Cortex of kidney (tissue), 1 donor: ENCODE measurements at places on chromosomes 1 and 21.

DNA sequence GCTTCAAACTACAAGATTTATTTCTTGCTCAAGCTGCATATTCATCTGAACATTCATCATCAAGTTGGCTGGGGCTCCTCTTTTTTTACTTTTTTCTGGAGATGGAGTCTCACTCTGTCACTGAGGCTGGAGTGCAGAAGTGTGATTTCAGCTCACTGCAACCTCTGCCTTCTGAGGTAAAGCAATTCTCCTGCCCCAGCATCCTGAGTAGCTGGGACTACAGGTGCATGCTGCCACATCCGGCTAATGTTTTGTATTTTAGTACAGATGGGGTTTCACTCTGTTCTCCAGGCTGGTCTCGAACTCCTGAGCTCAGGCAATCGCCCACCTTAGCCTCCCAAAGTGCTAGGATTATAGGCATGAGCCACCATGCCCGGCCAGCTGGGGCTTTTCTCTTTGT is 88.3 kb upstream of the C1orf105 start:
- DNase-seq: no peak

DNA sequence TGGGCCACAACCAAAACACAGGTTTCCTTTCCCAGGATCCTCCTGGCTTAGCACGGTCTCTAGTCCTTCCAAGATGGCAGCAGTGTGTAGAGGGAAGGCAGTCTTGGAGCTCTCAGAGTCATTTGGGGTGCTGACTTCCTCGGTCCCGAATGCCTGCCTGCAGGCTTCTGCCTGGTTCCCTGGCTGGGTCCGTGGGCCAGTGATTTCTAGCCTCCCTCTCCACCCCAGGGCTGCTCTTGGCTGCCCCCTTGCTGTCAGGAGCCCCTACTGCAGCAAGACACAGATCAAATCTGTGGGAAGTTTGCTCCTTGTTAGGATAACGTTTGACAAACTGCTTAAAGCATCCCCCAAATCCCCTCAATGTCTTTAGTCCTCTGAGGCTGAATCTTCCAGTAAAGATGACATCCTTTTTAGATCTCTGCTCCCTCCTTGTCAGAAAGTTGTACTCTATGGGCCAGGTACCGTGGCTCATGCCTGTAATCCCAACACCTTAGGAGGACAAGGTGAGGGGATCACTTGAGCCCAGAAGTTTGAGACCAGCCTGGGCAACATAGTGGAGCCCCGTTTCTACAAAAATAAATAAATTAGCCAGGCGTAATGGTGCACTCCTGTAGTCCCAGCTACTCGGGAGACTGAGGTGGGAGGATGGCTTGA is 272.5 kb downstream of the RRAGC start:
- no peak for DNase-seq

- DNase-seq: no peak
Observed at GRCh38 chr1:47432071-47433036, 5.5 kb upstream of the FOXD2 start.

DNA sequence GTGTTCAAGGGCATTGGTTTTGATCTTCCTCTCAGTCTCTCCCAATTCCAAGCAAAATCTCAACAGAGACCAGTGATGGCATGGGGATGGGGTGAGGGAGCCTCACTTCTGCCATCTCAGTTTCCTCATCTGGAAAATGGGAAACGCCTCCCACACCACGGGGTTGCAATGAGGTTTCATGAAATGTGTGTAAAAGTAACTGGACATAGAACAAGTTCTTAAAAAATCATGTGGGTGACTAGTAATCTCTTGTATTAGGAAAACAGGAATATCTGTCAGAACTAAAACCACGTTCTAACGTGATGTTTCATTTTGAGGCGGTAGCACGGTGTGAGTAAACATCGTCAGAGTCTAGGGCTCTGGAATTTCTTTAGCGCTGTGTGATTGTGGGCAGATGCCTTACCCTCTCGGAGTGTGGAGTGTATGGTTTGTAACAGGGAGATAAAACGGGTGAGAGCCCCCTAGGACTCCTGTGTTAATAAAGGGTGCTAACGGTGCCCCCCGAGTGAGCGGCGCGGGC is 55.5 kb upstream of the DNAJC6 start:
- no peak for DNase-seq

DNA sequence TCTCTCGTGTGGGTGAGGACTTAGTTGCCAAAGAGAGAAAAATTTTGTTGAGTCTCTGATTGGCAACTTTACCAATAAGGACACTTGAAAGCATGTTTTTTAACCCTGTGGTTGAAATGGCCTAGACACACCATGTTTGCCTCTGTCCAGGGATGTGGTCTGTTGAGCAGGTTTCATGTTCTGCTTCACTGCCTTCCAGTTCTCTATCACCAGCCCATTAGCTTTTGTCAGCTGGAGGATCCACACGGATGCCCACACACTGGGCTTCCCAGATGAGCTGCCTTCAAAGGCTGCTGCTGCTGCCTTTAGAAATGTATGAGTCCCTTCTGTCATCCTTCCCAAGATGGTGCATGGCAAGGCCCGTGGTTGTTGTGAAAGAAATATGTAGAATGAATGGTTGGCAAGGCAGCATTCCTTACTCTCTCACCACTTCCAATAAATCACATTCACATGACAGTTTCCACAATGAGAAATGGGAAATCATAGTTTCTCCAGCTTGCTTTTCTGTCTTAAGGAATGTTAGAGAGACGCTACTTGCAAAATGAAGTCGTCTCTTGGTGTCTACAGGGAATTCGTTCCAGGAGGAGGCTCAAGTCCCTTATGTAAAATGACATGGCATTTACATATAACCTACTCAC is 108.2 kb upstream of the SLC35F3 start:
- no peak for DNase-seq

GRCh38 chr1:180311011-180311730 is 81.1 kb downstream of the LHX4 start:
- no peak for DNase-seq

GRCh38 chr1:162500805-162501204 is 3.2 kb downstream of the UHMK1 start:
- DNase-seq: no peak

DNA sequence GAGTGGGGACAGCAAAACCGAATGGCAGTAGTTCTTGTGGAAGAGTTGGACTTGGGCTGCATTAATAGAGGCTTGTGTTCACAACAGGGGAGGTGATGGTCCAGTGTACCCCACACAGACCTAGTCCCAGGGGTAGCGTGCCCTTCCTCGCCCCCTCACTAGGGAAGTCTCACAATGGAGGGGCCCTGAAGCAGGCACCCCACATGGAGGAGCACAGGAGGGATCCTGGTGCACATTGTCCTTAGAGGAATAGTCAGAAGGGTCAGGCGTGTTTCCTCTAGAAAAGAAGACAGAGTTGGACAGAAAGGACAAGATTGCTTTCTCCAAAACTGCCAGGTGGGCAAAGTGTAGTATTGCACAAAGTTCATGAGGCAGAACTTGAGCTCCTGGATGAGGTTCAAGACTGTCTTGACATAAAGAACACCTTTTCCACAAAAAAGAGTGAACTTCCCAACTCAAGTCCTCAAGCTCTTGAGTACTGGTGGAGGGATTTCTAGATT is 23.3 kb downstream of the ETNK2 start:
- no peak for DNase-seq

DNA sequence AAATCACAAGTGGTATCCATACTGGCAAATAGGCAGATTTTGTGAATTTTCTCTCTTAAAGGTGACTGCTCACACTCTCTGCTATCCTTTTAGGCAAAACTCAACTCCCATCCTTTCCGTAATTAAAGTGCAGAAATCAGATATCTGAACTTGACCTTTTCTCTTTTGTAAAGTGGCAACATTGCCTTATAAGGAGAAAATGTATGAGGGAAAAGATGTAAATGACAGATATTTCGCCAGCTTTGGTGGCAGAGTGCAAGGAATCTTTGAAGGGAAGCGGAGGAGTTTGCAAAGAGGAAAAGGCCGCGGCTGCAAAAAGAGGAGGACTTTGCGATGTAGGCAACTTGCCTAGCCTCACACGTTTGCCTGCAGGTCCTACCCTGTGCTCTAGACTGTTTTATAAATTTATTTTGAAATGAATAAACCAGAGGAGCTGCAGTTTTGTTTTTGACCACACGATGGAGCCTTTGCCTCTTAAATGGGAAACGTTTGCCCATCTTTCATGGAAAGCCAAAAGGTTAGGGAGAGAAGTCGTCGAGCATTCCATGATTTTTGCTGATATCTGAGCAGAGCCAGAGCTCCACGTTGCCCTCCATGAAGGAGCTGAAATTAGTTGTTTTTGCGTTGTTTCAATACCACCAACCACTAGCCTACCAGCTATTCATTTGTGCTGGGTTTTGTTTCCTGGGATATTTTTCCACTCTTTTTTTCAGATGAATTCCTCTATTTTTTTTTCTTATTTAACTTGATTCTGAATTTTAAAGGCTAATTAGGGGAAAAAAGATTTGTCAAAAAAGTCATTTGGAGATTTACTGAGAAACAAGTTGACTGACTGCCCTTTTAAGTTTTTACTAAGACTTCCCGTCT is 242.3 kb downstream of the LMX1A start:
- no peak for DNase-seq

DNA sequence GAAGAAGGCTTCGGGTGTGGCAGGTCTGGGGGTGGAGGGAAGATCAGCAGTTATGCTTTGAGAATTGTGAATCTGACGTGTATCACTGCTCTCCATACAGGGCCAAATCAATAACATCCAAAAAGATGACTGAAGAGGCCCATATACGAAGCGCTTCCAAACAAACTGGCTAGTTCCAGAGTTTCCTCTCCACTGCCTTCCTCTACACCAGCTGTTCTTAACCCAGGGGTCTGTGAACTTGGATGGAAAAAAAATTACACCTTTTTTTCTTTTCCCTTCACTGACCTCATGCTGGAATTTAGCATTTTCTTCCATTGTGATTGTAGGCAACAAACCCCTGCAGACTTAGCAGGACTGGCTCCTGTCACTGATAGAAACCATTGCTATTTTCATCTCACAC is 77.1 kb upstream of the NBL1 start:
- DNase-seq: no peak

- no peak for DNase-seq
Observed at GRCh38 chr1:184034761-184035379, 2.7 kb downstream of the COLGALT2 start.

GRCh38 chr1:228295201-228295600 is 87.4 kb downstream of the OBSCN start:
- no peak for DNase-seq

- DNase-seq: no peak
Observed at GRCh38 chr1:229186373-229187056, 84.4 kb upstream of the RAB4A start.

DNA sequence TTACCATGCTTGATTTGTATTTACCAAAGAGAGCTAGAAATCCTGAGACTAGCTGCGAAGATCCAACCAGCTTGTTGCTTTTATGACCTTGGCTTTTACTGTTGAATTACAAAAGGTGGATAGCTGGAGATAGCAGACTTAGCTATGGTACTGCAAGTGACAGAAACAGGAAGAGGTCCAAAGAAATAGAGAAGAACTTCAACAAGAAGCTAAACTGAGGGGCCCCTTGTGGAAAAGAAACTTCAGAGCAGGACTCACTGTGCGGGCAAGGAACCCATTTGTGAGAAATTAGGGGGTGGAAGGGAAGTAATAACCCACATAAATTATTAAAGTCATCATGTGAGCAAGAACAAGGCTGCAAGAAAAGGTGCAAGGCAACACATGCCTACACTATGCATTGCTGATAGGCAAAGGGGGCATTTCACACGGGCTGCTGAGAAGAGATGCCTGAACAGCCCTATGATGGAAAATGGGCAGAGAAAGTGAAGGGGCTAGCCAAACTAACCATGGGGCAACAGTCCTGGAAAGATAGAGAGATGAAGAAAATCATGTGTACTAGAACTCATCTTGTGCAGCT is 116.6 kb upstream of the PRDX6 start:
- no peak for DNase-seq

DNA sequence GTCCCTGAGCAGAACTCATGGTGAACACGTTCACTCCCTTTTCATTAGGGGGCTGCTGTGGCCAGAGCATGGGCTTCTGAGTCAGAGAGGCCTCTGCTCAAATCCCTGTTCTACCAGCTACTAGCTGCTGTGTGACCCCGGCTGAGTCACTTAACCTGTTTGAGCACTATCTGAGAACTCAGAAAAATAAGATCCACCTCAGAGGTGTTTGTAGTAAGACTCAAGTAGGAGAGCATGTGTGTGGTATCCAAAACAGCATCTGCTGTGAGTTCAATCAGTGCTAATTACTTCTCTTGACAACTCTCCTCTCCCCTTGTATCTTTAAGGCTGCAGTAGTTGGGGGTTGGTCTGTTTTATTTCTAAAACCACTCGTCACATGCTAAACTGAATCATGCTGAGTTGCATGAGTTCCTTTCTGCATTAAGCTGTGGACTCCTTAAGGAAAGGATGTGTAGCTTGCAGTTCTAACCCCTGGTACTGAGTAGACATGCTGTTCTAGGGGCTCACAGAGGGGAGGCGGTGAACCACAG is 39.7 kb upstream of the JUN start:
- no peak for DNase-seq

- no peak for DNase-seq
Observed at GRCh38 chr21:32585970-32586369, 647 bp upstream of the TCP10L start.

DNA sequence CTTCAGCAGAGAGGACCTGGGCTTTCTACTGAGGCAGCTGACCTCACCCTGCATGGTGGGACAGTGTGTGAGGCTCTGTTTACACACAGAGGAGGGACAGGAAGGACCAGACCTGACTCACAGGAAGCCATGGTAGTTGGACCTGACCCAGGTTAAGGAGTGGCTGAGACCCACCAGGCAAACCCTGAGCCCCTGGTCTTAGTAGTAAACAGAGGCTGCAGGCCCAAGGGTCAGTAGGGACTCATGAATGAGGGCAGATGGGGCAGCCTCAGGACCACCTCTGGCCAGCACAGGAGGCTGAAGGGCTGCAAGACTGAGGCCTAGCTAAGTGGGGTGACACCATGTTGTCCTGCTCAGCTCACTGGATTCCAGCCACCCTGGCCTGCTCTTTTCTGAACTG is 273.2 kb downstream of the GRIK3 start:
- DNase-seq: no peak
